ENCODE measurements at places on chromosomes 7 and 10.

DNA sequence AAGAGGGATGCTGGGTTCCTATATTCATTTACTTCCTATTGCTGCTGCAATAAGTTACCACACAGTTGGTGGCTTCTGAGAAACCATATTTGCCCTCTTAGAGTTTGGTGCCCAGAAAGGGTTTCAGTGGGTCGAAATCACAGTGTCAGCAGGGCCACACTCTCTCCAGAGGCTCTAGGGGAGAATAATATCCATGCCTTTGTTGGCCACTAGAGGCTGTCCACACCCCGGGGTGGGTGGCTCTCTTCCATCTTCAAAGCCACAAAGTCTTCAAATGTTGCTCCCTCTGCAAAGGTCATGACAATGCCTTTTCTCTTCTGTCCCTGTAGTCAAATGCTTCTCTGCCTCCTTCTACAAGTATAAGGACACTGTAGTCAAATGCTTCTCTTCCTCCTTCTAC is 989.4 kb downstream of the CCSER2 start:
- no peak for DNase-seq

DNA sequence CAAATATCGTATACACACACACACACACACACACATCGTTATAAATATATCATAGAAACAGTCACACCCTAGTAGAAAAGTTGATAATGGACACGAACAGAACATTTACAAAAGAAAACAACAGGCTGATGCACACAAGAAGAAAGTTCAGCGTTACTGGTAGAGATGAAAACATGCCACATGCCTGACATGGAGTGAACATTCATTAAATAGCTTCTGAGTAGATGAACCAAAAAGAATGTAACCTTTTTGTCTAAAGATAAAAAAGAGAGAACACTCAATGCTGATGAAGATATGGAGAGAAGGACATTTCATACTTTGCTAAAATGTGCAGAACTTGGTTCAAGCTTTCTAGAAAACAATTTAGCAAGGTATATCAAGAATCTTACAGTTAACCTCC is 173.4 kb upstream of the KLF14 start:
- DNase-seq: no peak

DNA sequence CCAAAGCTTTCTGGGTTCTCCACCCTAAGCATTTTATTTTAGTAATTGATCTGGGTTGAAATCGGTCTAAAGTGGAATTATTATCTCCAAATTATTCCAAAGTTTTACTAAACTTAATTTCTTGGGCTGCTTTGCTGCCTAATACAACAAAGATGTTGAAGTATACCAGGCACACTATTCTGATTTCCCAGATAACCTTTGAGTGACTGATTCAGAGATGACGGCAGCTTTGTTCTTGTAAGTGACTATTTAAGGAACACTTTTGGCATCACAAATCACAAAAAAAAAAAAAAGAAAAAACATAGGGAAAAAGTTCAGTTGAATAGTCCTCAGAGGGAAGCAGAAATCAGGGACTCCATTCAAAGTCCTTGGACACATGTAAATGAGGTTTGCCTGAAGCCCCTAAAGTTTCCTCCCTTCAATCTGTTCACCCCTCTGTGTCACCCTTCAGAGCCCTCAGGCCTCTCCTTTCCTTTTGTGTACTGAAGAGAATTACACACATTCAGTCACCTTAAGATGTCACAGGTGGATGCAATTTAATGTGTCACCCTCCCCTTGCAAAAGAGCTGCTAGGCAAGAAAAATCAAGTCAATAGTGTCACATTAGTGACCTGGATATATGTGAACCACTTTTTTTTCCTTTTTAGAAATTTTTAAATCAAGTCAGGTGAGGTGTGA is 81.5 kb downstream of the RTKN2 start:
- no peak for DNase-seq

DNA sequence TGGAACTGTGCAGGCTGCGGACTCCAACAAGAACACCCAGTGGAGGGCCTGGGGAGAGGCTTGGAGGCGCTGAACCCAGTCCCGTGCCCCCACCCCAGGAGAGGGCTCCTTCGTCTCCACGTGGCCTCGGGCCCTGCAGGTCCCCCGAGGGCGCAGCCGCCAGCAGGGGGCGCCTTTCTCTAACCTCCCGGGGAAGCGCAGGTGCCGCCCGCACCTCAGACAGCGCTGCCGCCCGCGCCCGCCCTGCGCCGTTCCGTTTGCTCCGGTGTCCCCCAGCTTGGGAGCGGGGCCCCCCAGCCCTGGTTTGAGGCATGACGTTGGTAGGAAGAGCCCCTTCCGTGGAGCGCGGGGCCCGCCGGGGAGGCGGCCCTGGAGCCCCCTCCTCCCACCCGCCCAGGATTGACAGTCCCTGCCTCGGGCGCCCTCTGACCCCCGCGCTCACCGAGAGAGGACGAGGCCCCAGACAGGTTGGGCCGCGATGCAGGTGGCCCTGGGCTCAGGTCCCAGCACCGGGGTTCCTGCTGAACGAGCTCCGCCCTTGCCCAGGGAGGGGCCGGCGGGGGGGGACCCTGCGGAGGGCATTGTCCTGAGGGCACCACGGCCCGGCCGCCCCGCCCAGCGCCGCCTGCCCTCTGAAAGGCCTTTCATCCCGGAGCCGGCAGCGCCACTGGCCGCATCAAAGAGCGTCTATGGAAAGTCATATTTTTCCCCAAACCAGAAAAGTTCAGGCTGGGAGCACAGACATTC is 42.8 kb downstream of the FOXL3 start:
- DNase-seq: peak; percentile 82

DNA sequence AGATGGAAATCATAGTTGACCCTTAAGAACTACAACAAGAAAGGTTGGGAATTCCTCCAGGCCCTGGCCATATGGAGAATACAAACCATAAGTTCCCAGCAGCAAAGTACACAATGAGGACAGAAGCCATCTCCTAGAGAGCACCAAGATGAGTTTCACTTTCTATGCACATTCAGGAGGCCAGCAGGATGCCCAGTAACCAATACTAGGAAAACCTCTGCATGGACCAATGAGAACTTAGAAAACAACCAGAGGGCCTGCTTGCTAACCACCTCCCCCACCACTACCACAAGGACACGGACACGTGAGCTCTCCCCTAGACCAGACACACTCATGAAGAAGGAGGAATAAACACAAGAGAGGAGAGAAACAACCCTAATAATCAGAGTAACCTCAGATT is 56.3 kb downstream of the IFIT5 start:
- no peak for DNase-seq

GRCh38 chr10:84188815-84189214 is 5.5 kb upstream of the CDHR1 start:
- DNase-seq: peak; percentile 25

DNA sequence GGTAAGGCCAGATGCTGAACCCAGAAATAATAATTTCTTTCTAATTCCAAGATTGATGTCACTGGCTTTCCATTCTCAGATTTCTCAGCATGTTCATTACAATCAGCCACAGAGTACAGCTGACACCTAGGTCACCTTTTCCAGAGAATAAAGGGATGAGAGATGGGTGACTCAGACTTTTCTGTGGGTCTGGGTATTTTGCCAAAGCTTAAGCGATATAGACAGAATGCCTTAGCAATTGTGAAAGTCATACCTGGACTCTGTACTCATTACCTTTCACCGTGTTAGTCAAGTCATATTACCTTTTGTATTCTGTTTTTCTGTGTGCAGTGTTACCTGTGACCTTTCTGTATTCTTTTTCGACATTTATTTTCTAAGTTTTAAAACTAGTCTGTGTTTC is 10.6 kb upstream of the PRTFDC1 start:
- no peak for DNase-seq

- DNase-seq: no peak
Measured at GRCh38 chr7:151503902-151504714, 15.6 kb downstream of the RHEB start.

GRCh38 chr10:99535764-99536337 is 3.1 kb downstream of the NKX2-3 start:
- DNase-seq: no peak

DNA sequence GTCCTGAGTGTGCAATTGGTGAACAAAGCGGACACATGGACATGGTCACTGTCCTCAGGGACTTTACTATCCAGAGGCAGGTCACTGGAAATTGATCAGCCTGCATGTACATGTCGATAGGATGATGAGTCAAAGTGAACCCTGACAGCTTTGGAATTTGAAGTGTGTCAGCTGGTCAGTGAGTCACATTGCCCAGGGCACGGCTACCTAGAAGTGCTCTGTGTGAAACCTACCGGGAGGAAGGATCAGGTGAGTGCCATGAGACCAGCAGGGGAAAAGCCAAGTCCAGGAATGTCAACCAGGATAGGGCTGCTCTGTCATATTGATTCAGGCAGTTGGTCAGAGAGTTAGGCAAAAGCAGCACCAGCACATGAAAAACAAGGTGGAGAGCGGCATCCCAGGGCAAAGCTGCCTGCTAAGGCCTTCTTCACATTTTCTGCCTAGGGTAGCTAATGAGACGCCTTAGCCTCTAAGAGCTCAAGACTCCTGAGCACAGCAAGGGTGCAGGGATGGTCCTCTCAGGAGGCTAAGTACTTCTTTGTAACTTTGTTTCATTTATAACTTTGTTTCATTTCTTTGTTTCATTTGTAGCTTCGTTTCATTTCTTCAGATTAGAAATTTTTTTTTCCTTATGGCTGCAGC is 19.4 kb upstream of the PDCD4 start:
- DNase-seq: peak; percentile 98

- DNase-seq: peak; percentile 69
Measured at GRCh38 chr7:121798896-121799295, 74.1 kb upstream of the PTPRZ1 start.

GRCh38 chr10:124043310-124044142 is 49.9 kb downstream of the CHST15 start:
- no peak for DNase-seq

DNA sequence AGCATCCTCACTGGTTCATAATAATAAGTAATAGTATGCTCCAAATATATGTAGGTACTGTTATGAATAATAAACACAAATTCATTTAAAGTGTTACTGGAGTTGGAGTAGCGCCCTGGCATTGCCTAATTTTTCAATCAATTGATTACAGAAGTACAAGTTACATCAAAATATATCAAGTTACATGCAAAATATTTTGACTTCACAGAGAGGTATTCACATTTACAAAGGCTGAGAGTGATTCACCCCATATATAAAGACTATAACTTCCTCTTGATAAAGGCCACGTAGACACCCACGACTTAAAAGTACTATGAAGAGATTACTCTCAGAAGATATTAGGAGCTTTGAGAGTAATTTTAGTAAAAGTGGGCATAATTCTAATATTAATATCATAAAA is 13.6 kb upstream of the COL17A1 start:
- DNase-seq: no peak

DNA sequence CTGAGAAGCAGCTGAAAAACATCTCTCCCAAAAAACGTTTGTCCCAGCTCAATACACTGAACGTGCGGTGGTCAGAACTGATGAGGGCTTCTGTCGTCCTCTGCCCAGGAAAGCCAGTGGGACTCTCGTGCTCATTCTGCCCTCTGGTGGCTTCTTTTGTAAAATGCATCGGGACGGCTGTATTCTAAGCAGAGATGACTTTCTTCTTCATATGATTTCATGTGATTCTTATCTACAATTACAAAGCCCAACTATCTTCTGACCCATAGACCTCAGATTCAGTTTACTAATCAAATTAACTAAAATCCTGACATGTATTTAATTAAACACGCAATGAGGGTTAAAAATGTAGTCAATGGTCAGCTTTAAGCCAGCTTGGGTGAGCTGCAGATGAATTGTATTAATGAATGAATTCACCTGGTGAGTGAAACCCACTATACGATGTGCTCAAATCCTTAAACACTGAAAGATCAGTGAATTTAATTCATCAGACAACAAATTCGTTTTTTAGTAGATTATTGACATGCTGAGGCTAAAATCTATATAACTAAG is 117.6 kb upstream of the FAM204A start:
- peak; percentile 82 for DNase-seq

DNA sequence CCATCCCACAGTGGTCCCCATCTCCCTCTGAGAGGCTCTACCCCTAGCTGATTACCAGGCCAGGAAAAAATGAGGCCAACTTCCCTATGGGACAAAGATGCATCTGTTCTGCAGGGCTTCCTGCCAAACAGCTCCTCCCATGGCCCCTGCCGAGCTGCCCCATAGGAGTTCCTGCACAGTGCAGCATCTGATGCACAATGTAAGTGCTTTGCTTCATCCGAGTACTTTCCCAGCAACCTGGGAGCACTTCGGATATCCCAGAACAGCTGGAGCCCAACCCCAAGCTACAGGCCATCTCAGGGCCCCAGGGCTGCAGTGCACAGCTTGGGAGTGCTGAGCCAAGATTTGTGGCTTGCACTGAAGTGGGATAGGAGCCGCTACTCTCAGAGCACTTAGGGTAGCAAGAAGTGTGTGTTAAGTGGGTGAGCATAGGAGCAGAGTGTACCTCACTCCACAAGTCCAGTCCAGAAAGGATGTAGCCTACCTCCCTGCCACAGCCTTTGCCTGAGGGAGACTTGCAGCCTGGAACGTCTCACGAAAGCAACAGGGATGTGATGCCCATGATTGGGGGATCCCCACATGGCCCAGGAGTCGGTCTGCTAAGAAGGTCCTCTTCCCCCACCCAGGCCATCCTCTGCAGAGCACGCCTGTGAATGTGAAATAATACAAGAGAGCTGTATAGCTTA is 209.6 kb upstream of the VWC2 start:
- no peak for DNase-seq

GRCh38 chr10:86957471-86958115 is at the start of gene MMRN2:
Gene MMRN2 (minus strand): TSS chr10:86957615. CDS start chr10:86957541, 74 bp downstream.
- no peak for DNase-seq

DNA sequence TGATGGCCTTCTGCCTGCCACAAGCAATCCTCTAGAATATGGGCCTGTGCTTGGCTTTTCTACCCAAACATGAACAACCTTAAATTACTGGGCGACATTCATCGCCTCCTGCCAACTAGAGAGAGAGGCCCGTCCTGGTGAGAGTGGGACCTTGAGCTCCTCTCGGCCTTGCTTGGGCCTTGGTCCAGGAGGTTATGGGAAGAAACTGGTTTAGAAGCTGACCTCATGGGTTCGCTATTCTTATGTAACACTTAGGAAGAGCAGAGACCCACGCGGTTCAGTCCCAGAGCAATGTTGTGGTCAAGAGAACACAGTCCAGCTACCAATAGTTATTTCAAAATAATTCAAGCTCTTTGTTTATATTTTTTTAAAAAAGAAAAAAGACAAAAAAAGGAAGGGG is 176.3 kb upstream of the ZNF32 start:
- DNase-seq: peak; percentile 35

GRCh38 chr10:100130831-100131230 is 49.2 kb upstream of the CPN1 start:
- no peak for DNase-seq

- DNase-seq: no peak
Measured at GRCh38 chr7:211033-211714, 18.8 kb downstream of the FAM20C start.
